Activated naive CD4-positive, alpha-beta T cell treated with anti-CD3 and anti-CD28 coated beads, Interleukin-2, amount 10 ng/mL, durations not matched to agents 5 hours and 36 hours (primary cell): ENCODE measurements at places on chromosomes 11 and 22. TPM values are rescaled to one million over a fixed set of nuclear protein-coding genes. Genes with fewer than 3 reads are reported as not detected.

NLRP14 gene
- total RNA-seq: 0.05 TPM

GAL3ST1 gene
- not detected for total RNA-seq

NELL1 gene
- not detected for total RNA-seq

DCDC1 gene
- not detected for total RNA-seq

TBX1 gene
- not detected for total RNA-seq

GANAB gene
- 300 TPM for total RNA-seq

TRPC6 gene
- not detected for total RNA-seq

MS4A10 gene
- not detected for total RNA-seq
